EL (cell line): ENCODE measurements at places on chromosomes 2 and 18.

GRCh38 chr2:240507060-240507777 is 50.6 kb downstream of the ANKMY1 start:
- DNase-seq = no peak

DNA sequence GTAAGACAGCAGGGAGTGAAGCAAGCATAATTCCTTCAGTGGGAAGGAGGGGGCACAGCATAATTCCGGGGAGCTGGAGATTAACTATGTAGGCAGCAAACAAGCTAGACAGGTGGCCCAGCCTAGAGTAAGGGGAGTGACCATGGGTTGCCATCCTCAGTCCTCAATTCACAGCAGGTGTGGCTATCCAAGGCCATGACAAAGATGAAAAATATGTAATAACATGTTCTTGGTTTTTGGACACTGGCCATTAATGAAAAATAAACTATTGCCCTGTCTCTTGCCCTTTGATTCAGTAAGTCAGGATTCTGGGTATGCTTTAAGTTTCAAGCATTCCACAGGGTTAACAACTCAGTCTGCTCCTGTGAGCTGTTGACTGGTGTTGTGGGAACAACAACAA is 65.0 kb downstream of the CYP1B1 start:
- DNase-seq = no peak

GRCh38 chr18:8423051-8423557 is 186.1 kb upstream of the RAB12 start:
- DNase-seq = peak; percentile 75

DNA sequence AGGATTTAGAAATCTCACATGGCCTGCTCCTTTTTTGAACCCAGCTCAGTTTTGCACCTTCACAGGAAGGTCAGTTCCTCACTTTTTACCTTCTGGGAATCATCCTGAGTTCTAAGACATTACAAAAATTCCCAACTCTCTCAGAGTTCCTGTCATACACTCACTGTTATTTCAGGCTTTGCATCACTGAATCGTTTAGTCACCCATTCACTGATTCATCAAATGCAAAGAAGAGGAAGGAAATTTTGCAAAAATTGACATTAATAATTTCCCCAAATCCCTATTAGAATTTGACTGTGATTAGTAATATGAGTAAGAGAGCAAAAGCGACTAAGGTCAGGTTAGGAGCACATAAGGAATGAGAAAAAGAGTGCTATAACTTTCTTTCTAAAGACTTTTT is 197.5 kb downstream of the PDE1A start:
- peak; percentile 58 for DNase-seq

GRCh38 chr2:240925568-240926515 is 19.7 kb downstream of the CROCC2 start:
- no peak for DNase-seq

- DNase-seq = no peak
Measured at GRCh38 chr2:115999039-115999438, 1556.6 kb downstream of the DPP10 start.

- DNase-seq = no peak
Measured at GRCh38 chr18:73852789-73853549, 294.7 kb downstream of the FBXO15 start.

DNA sequence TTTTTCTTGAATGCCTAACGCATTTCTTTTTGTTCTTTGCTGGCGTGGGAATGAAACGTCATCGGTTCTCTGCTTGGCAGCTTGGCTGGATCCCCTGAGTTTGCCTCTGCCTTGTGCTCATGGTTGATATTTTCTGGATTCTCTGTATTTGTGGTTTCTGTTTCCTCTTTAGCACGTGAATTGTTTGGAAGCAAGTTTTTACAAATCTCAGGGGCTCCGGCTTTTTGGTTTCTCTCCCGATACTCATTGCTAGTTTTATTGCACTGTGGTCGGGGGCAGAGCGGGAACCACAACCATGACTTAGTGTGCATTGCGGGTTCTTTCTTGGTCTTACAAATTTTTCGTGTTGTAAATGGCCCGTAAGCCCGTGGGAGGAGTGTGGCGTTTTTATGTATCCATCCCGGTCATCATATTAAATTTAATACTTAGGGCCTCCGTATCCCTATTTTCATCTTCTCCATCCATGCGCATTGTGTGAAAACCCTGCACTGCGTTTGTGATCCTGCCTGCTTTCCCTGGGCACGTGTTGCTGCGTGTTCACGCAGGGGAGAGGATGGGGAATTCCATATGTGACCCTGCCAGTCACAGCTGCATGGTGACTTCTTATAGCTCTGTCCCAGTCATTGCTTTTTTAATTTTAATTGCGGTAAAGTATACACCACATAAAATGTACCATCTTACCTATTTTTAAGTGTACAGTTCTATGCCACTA is 9.4 kb downstream of the RAMP1 start:
- DNase-seq = no peak

DNA sequence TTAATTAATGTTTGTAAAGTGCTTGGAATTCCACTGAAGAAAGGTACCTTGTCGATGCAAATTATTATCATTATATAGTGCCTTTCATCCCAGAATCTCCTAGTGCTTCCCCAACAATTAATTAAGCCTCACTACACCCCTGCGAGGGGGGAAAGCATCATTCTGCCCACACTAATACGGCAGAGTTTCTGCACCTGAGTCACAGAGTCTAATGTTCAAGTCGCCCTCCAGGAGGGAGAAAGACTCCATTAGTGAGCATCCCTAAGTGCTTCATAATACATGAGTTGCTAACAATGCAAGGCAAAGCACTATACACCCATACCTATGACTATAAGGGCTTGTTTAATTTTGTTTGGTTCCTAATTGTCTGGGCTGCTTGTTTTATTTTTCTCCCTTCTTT is 25.4 kb upstream of the NRP2 start:
- no peak for DNase-seq

DNA sequence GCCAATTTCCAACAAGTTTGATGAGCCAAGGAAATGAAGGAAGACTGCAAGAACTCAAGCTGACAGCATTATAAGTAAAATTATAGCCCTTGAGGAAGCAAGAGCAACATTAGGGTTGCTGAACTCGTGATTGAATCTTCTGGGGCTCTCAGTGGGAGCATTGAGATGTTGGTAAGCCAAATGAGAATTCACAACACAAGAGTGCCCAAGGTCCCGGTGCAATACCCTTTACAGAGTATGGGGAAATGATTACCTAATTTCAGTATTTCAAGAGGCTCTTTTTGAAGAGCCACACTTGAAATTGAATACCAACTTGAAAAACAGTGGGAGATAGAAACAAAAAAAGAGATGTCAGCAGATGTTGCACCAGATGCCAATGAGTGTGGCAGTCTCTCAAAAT is 554.5 kb downstream of the STK39 start:
- no peak for DNase-seq

- peak; percentile 78 for DNase-seq
Measured at GRCh38 chr18:55998071-55998522, 410.1 kb upstream of the TCF4 start.

DNA sequence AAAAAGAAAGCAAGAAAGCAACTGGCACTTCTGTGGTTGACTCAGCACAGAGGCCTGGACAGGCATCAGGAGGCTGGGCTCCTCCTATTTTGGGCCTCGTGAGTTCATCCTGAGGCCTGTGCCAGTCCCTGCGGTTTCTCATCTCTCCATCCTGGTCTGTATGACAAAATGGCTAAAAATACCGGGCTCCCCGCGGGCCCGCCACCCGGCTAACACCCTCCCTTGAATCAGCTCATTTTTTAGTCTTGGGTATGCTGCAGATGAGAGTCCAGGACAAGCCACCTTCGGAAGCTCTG is 62.3 kb upstream of the YWHAQ start:
- DNase-seq = peak; percentile 72

GRCh38 chr2:220775856-220776488 is 796.1 kb downstream of the EPHA4 start:
- DNase-seq = peak; percentile 71

DNA sequence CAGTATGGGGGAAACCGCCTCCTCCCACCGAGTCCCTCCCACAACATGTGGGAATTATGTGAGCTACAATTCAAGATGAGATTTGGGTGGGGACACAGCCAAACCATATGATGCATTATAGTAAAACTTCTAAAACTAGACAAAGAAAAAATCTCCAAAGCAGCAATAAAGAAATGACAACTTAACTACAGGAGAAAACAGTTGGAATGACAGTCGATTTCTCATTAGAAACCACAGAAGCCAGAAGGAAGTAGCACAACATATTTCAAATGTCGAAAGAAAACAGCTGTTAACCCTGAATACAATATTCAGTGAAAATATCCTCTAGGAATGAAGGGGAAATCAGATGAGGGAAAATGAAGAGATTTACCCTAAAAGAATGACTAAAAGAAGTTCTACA is 53.5 kb upstream of the TCF4 start:
- no peak for DNase-seq

DNA sequence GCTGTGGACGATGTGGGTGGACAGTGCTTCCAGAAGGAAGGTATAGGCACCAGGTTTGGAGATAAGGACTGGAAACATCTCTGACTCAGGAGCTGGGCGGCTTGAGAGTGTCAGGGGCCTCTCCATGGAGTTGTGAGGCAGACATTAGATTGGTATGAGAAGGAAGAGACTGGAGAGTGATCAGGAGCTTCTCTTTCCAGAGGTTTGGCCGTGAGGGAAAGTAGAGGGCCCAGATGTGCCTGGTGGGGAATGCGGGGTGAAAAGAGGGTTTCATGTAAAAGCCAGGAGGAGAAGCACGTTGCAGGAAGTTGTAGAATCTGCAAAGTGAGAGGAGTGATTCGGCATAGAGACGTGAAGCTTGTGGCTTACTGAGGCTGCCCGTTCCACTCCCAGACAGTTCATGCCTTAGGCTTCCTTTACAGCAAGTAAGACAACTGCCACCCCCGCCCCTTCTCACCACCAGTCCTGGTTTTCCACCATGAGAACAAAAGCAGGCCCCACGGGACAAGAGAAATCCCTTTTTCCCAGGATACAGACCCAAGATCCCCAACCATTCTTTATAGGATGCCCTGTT is 166.3 kb upstream of the HDAC4 start:
- DNase-seq = no peak

DNA sequence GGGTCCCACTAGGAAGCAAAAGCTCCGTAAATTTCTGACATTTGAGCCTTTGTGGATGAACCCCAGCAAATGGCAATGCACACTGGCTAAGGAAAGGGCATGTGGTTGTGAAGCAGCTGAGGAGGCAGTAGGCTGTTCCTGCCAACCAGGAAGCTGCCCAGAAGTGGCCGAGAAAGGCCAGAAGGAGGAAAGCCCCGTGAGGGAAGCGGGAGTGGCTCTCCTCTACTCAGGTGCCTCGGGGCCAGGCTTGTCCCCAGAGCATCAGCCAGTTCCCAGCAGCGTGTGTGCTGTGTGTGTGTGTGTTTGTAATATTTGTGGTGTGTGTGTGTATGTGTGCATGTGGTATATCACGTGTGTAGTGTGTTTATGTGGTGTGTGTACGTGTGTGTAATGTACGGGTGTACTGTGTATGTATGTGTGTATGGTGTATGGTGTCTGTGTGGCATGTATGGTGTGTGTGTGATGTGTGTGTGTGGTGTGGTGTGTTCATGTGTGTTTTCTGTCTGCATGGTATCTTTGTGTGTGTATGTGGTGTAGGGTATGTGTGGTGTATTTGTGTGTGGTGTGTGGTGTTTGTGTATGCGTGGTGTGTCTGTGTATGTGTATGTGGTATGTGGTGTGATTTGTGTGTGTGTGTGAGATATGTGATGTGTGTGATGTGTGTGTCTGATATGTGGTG is 90.6 kb downstream of the APOB start:
- DNase-seq = no peak
